NCI-H82 (cell line): ENCODE measurements at places on chromosomes 1 and 21.

DNA sequence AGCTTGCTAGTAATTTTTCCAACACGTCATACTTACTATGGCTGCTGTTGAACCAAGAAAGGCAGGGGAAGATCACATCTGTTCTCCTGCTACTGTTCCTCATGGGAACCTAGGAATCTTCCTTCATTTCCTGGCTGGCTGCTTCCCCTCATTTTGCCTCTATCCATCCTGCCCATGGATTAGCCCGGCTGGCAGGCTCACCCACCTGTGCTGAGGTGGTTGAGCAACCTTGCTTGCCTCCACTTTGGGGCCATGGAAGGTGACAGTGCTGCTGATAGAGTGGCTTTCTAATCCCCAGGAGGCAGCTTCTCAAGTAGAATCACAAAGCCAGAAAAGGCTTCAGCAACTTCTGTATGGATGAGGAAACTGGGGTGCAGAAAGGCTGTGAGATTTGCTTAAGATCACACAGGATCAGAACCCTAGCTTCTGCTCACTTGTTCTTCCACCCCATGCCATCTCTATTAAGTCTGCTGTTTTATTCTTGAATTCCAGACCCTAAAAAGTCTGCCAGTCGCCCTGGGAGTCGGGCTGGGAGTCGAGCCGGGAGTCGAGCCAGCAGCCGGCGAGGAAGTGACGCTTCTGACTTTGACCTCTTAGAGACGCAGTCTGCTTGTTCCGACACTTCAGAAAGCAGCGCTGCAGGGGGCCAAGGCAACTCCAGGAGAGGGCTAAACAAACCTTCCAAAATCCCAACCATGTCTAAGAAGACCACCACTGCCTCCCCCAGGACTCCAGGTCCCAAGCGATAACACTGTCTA is 6.2 kb upstream of the BMP8A start:
- no peak for DNase-seq

DNA sequence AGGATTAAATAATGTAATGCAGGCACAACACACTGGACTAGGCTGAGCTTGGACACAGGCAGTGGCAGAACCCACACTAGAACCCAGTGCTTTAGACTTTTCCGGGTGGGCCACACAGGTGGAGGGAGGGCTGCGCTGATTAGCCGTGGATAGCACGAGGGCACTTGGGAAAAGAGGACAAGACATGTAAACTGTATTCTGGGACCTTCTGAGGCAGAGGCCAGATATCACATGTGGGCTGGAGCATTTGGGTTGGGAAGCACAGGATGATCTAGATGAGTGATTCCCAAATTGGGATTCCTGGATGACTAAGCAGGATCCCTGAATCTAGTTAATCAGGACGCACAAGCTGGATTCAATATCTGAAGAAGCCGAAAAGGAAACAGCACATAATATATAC is 20.3 kb upstream of the A3GALT2 start:
- no peak for DNase-seq

- no peak for DNase-seq
Measured at GRCh38 chr1:230156536-230156935, 89.5 kb downstream of the GALNT2 start.

DNA sequence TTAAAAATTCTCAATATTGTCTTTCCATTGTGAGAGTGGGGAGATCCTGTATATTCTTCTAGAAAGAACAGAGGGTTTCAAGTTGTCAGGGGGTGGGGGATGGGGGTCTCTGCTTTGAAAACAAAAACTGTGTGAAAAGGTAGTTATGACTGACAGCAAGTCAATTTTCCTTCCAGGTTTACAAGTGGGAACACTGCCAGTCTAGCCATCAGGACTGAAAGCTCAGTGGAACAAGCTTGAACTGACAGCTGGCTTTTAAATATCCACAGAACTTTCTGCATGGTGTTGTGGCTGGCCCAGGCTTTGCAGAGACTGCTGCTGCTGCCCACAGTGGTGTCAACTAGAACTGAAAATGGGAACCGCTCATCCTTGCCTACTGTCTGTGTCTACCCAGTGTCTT is 162.6 kb downstream of the TNR start:
- peak; percentile 31 for DNase-seq

DNA sequence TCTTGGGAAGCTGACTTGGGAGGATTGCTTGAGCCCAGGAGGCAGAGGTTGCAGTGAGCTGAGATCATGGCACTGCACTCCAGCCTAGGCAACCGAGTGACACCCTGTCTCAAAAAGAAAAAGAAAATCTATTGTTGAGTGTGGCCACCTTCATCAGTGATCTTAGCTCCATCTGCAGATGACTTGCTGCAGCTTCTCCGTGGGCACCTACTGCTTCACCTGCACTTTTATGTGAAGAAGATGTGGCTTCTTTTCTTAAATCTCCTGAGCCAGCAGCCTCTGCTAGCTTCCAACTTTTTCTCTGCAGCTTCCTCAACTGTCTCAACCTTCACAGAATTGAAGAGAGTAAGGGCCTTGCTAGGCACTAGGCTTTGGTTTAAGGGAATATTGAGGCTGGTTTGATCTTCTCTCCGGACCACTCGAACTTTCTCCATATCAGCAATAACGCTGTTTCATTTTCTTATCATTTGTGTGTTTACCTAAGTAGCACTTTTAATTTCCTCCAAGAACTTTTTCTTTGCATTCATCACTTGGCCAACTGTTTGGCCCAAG is 28.0 kb downstream of the AGPAT3 start:
- DNase-seq: no peak

GRCh38 chr1:230365723-230366307 is 60.3 kb downstream of the PGBD5 start:
- peak; percentile 73 for DNase-seq

DNA sequence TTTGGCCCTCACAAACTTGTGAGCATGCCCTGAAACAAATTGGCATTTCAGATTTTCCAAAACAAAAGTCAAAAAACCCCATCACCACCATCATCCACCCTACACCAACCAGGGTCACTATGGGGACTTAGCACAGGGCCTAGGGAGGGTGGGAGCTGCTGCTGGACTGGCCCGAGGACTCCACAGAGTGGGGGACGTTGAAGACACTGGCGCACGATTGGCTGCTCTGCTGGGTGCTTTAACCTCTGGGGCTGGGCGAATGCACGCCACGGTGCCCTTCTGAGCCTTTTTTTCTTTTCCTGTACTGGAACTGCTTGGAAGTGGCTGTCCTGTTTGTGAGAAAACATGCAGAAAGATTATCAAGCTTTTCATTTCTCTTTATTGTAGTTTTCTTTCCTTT is 92.8 kb downstream of the CD247 start:
- no peak for DNase-seq

- peak; percentile 67 for DNase-seq
Measured at GRCh38 chr21:29078869-29079767, 5.7 kb upstream of the CCT8 start.

DNA sequence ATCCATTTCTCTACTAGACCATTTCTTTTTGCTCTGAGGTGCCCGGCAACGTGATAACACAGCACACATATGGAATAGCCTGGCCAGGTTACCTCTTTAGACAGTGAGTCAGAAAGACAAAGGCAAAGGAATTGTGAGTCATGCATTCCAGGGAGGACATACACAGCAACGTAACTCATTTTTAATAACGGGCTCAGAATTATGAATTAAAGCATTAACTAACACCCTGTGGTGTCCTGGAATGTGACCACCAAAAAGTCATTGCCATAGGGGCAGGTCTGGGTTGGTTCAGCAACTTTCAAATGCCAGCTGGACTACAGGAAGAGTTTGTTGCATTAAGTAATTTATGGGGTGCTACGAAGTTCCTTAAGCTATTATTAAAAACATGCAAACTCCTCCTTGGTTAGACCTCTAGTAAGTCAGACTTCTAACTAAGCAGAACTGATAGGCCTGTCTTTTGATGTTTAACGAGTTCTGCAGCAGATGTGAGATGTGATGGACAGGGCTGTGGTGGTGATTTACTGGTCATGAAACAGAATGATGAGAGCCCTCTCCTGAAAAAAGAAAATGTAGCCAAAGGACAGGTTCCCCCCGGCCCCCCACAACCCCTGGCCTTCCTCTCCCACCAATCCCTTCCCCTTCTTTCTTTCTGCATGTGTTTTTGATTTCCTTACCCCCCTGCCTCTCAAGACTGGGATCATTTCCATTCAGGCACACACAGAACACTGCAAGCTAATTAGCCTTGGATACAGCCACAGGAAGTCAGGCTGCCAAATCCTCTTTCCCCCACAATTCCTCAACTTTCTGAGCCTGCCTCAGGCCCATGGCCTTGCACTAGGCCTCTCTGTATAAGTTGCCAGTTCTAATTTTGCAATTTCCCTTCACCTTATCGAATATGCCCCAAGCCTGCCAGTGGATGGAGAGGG is 88.9 kb upstream of the HAO2 start:
- peak; percentile 34 for DNase-seq

GRCh38 chr1:235735621-235736020 is 86.0 kb upstream of the GNG4 start:
- no peak for DNase-seq

- no peak for DNase-seq
Measured at GRCh38 chr21:38664841-38665240, 140.9 kb upstream of the ETS2 start.

DNA sequence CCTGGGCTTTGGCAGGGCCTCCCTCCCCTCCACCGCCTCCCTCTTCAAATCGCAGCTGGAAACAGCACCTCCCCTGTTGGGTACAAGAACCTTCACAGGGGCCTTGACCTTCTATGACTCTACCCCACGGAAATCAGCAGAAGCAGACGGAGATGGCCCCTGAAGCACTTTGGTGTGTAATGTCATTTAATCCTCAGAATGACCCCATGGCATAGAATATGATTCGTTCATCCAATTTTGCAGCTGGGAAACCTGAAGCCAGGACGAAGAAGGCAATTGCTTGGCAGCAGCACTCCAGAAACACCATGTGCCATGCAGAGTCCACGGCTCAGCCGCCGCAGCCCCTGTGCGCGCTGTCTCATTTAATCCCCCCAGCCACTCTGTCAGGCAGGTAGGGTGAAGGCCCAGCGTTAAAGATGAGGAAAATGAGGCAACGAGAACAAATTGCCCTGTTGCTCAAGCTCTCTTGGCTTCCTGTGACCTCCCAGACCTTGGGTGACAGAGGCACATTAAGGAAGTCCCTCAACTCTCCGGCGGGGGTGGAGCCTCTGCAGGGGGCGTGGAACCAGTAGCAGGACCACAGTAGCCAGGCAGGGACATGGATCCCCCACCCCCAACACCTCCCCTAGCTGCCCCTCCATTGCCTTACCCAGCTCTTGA is 25.8 kb upstream of the LAPTM5 start:
- peak; percentile 57 for DNase-seq

GRCh38 chr1:23554481-23555269 is 4.6 kb downstream of the ID3 start:
- DNase-seq: peak; percentile 97

DNA sequence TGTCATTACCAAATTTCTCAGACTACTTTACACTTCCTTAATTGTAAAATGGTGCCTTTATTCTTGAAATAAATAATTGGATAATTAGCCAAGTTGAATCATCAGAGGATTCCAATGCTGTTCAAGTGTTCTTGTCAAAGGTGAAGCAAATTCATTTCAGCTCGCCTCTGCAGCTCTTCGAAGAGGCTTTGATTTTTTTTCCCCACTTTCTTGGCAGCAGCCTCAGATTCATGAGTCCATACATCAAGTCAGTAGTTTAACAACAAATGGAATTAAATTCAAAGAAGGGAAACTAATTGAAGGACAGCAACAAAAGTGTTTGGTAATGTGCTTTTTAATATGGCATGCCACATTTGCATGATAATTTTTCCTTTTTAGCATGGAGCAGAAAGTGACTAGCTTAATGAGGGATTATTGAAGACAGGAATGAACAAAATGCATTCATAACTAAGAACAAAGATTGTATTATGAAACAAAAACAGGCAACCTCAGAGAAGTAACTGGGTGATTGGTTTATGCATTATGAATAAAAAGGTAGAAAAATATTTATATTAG is 239.0 kb downstream of the USH2A start:
- DNase-seq: peak; percentile 65

- no peak for DNase-seq
Measured at GRCh38 chr1:67908250-67908936, 75.1 kb upstream of the GNG12 start.

- peak; percentile 91 for DNase-seq
Measured at GRCh38 chr1:238649200-238649599, 737.2 kb upstream of the CHRM3 start.

- no peak for DNase-seq
Measured at GRCh38 chr1:5757187-5757805, 234.9 kb downstream of the NPHP4 start.

- DNase-seq: no peak
Measured at GRCh38 chr1:68198752-68199151, 33.6 kb downstream of the WLS start.

DNA sequence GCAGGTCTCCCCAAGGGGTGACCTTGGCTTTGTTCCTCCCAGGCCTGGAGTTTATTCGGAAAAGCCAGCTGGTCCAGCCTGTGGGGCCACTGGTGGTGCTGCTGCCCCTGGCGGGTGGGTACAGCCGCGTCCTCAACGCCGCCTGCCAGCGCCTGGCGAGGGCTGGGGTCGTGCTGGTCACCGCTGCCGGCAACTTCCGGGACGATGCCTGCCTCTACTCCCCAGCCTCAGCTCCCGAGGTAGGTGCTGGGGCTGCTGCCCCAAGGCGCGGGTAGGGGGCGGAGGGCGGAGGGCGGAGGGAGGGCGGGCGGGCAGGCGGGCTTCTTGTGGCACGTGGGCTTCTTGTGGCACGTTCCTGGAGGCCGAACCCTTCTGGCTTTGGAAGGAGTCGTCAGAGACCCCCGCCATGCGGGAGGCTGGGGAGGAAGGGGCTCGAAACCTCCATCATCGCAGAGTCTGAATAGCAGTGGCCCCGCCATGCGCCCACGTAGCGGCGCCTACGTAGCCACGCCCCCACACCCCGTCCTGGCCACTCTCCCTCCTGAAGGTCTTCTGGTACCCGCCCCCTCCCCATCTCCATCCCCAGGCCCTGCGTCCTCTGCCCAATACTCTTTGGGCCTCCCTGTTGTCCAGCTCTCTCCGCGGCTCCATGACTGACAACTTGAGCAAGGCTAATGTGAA is 16.7 kb downstream of the PCSK9 start:
- DNase-seq: no peak

- DNase-seq: peak; percentile 86
Measured at GRCh38 chr1:243849421-243850201, 432 bp downstream of the AKT3 start.

DNA sequence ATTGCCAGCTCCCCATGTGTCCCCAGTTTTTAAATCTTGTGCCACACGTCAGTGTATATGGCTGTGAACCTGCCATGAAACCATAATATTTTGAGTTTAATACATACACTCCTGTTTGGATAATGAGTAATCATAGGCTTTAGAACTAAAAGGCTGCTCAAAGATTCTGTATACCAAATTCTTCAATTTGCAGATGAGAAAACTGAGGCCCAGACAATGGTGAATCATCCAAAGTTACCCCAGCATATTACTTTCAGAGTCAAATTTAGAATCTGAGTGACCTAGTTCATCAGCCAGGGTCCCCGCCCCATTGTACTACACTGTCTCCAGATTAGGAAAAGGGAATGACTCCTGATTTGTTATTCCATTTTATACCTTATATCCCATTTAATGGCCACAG is 224.6 kb downstream of the FGGY start:
- DNase-seq: no peak

DNA sequence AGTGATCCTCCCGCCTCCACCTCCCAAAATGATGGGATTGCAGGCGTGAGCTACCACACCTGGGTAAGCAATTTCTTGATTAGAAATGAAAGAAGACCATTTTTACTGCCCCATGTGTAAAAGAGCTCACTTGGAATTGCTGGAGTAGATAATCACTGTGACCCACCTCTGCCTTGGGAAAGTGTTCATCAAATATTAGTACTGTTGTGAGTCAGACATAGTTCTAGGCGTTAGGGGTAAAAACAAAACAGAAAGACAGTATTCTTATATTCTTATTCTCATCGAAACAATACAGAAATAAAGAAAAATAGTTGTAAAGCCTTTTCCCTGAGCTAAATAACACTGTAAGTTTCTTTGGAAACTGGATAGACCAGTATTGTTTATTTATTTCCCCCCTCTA is 36.2 kb downstream of the CELF3 start:
- no peak for DNase-seq
